ENCODE measurements at places on chromosomes 6 and 20.

DNA sequence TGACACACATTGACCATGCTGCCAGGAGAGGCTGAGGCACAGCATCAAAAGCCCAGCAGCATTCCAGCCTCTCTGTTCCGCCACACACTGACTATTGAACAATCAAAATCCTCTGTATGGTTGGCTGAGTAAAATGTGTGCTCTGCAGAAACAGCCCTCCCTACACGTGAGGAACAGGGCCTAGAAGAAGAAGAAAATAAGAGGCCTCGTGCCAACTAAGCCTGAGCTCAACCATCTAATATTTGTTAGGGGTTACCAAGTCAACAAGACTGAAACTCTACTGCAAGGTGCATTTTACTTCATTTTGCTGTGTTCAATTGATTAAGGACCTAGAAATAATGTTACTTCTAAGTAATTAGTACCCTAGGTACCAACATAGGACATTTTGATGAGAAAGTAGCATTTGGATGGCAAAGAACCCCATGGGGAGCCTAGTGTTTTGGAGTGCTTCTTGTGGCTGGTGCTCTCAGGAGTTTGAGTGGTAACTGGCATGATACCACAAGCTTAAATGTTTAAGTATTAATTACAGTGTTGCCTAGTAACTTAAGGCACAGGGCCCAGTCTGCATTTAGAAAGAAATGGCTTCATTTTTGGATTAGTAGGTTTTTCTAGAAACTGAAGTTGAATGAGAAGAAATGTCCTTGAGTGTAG lies 146.6 kb upstream of the PLN start:
- no peak for DNase-seq

GRCh38 chr20:17587824-17588223 lies 17.9 kb downstream of the DSTN start:
- no peak for DNase-seq

DNA sequence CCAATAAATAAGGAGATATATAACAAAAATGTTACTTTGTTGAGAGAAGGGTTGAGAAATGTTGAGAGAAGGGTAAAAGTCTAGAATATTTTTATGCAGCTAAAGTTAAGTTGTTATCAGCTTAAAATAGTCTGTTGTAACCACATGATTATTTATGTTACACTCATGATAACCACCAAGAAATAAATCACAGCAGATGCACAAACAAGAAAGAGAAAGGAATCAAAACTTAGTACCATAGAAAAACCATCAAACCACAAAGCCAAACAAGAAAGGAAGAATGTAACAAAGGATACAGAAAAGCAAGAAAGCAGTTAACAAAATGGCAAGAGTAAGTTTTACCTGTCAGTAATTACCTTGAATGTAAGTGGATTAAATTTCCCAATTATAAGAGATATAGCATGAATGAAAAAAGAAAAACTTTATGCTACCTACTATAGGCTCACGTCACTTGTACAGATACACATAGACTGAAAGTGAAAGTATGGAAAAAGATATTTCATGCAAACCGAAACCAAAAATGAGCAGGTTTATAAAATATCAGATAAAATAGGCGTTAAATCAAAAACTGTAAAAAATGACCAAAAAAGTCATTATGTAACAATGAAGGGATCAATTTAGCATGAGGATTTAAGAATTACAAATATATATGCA lies 93.6 kb downstream of the STXBP5 start:
- no peak for DNase-seq

GRCh38 chr20:11891776-11892545 lies 25.7 kb upstream of the BTBD3 start:
- peak; percentile 72 for DNase-seq

DNA sequence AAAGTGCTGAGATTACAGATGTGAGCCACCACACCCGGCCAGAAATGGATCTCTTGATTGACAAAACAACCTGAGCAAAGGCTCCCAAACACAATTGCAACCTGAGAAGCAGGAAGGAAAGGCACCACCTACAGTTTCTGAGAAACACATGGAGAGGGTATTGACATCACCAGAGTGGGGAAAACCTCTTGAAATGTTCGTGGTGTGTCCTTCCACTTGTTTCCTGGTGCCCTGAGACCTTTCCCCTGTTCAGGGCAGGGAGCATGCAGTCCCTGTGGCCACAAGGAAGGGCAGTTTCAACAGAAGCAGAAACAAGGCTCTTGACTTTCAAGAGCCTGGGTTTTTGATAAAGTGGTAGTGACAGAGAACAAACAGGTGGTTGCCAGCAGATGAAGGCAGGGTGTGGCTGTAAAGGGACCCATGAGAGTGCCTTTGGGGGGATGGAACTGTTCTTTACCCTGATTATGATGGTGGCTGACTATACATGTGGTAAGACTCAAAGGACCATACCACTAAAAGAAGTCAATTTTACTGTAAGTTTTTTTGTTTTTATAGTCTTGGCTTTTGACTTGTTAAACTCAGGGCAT lies 3.2 kb upstream of the BPIFA1 start:
- no peak for DNase-seq

DNA sequence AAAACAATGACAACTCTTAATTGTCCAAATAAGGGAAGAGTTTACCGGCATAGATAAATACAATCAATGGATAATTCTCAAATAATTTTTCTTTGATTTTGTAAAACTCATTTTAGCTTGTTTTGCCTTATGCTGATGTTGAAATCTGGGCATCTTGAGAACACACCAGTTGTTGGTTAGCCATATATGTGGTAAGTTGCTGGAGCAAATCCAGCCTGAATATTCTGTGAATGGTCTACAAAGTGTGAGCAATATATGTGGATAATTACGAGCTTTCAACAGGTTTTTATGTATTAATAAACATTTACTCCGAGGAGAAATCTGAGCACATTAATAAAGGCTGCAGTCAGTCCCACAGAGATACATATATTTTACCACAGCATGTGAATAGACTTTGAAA lies 423.6 kb downstream of the BCKDHB start:
- no peak for DNase-seq

DNA sequence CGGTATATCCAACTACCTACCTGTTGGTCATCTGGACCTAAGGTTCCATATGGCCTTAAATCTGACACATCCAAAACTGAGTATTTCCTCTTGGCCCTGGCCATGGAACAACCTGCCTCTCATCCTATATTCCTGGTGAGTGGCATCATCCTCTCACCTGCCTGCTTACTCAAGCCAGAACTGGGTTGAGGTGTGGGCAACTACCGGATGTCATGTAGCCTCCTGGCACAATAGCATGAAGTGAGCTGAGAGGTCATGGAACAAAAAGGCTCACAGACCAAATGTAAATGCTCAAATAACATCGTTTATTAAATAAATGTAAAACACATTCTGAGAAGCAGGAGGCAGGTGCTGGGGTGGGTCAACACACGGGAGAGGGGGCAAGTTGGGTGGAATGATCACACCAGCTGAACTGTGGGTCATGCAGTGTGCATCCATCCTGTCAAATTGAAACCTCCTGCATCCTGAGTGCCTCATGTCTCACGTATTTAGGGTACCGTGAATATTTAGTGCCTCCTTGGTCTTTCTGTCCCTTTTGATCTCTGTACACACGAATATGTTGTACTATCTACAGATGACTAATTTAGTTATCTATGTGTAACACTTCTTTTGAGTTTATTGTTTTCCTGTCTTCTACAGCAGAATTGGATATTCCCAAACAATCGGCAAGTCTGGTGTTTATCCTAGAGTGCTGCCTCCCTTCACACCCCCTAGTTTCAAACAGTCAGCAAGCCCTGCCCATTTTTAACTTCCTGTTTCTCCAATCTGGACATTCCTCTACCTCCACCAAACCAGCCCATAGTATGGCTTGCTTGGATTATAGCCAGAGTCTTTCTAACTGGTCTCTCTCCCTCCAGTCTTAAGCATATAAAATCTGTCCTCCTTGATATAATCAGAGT lies 7.9 kb upstream of the POU5F1 start:
- peak; percentile 27 for DNase-seq

DNA sequence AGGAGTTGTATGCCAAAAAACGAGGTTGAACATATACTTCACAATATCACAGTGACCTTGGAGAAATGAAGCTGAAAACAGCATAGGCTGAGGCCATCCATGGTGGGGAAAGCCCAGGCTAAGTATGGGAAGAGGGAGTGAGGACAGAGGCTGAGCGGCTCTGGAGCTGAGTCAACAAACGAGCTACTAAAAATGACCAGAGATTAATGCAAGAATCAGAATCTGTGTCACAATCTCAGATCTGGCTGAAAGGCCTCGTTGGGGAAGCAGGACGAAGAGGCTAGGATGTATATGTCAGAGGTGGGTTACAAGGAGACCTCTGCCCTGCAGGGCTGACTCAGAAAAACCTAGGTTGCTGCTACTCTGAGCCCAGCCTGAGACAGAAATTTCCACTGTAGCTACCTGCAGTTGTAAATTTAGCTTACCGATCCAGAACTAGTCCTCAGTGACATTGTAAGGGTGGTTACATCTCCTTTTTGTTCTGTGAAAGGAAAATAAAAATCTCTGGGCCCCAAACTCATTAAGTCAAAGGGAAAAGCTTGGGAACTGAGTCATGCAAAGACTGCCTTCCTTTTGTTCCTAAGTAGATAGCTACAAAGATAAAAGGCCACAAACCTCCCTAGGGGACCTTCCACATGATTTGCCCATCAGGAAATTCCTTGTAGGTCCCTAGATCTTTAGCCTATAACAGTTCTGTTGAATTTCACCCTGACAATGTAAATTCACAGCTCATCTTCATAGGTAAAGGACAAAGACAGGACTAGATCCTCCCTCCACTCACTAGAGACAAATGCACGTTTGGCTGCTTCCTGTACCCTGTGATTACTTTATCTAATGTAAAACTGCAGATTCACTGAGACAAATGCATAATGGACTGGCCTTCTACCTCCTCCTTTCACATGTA lies 8.5 kb upstream of the TUBB2A start:
- peak; percentile 94 for DNase-seq

DNA sequence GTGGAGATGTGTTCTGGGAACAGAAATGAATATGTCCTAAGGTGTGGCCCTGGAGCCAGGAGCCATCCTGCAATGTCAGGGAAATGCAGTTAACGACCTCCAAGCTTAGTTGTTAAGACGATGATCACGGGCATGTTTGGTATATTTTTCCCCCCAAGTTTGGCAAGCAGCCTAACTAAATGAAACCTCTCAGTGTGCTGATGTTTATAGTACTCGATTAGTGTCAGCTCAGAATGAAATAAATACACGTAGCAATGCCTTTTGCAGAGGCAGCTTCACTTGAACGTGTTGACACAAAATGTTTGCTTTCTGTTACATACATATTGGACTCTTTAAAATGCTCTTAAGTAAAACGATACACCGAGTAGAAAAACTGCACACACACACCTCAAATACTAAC lies 76.2 kb upstream of the OLIG3 start:
- no peak for DNase-seq

- DNase-seq = peak; percentile 59
Observed at GRCh38 chr20:19628570-19629134, 129.4 kb upstream of the RIN2 start.

DNA sequence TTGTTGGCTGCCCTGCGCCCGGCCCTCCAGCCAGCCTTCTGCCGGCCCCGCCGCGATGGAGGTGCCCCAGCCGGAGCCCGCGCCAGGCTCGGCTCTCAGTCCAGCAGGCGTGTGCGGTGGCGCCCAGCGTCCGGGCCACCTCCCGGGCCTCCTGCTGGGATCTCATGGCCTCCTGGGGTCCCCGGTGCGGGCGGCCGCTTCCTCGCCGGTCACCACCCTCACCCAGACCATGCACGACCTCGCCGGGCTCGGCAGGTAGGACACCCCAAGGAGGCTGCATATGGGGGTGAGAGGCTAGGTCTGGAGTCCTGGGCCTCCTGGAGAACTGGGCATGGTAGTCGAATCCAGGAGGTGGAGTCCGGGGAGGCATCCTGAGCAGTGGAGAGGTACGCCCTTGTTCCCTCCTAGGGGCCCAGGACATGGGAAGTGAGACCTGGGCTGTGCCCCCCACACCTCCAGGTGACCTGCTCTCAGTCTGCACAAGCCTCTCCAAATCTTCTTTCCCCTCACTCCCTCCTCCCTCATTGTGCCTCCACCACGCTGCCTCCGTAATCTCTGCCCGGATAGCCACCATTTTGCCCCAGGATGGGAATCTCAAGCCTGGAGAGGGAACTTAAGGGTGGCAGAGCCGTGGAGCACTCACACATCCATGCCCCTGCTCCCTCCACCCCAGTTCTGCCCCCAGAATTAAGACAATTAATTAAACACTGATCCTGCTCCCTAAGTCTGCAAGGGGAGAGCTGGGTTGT lies 541 bp downstream of the CDC25B start:
- DNase-seq = no peak

GRCh38 chr6:1312203-1312472 lies 240 bp downstream of the FOXQ1 start:
- DNase-seq = no peak

DNA sequence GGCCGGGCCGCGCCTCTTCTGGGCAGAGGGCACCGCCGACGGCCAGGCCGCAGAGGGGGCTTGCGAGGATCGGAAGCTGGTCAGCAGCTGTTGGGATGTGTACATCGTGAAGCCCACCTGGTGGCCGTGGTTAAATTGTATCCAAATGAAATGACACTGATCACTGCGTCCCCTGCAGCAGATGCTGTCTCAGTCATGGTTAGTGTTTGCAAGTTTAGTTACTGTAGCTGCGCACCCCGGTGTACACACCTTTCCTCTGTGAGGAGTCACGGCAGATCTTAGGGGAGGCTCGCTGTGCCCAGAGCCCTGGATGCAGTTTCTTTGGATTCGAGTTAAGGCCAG lies 653 bp downstream of the NAA20 start:
- no peak for DNase-seq

DNA sequence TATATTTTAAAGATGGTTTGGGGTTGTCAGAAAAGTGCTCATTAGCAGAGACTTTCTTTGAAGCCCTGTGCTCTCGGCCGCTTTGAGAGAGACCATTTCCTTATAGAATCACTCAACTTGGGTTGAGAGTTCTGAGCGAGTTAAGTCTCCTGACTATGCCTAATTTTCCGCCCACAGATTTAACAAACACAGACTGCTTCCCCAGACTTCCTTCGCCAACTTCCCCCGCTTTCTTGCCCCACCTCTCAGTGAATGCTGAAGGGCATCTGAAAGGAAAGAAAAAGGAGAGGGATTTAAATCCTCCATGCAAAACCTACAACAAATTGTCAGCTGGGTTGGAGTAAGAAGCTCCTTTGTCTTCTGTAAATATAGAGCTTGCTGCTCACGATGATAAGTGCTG lies 224.0 kb downstream of the EYA2 start:
- peak; percentile 93 for DNase-seq

DNA sequence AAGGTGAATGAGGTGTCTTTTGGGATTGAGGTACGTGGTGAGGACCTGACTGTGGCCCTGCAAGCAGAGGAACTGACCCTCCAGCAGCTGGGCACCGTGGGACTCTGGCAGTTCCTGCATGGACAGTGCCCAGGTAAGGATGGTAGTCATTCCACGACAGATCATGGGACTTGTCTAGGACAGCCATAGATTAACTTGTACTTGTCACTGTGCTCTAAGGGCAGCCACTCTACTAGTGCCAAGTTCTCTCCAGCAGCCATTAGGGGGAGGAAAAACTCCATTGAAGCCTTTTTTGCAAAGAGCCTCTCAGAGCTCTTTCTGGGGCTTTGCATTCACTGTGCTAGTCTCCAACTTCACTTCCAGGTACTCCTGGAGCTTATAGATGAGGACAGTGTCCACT lies 20.4 kb downstream of the TAF11 start:
- no peak for DNase-seq

Data from inflammatory macrophage treated with lipopolysaccharide for 4 hours (primary cell).